ENCODE measurements at places on chromosomes 13 and 19. TPM values are rescaled to one million over a fixed set of nuclear protein-coding genes. Genes with fewer than 3 reads are reported as not detected.

LRRC4B gene
- total RNA-seq = 17.9 TPM

GDF15 gene
- total RNA-seq = 25.5 TPM

OR7A5 gene
- total RNA-seq = 0.74 TPM

C19orf38 gene
- 2.5 TPM for total RNA-seq

GRCh38 chr13:103573446-103573845 is 507.2 kb upstream of the SLC10A2 start:
- DNase-seq = no peak

DNA sequence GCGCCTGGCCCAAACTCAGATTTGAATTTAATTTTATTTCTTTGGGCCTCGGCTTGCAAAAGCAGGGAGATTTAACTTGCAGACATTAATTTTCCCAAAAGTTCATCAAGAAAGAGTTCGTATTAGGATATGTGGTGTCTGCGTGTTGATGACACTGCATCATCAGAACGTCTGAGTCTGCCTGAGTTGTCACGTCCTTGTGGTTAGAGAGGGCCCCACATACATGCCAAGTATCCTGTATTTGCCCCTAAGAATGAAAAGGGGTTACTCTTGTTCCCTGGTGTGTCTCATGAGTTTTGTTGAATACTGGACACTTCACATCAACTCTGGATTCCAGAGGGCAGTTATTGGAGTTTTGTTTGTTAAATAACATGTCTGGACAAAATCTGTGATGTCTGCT is 5.6 kb upstream of the TEX29 start:
- DNase-seq = no peak

- no peak for DNase-seq
Measured at GRCh38 chr19:12886969-12887747, at the start of gene KLF1. TSS of gene KLF1 (minus strand) at chr19:12887201. CDS start at chr19:12887140, 61 bp downstream.

DNA sequence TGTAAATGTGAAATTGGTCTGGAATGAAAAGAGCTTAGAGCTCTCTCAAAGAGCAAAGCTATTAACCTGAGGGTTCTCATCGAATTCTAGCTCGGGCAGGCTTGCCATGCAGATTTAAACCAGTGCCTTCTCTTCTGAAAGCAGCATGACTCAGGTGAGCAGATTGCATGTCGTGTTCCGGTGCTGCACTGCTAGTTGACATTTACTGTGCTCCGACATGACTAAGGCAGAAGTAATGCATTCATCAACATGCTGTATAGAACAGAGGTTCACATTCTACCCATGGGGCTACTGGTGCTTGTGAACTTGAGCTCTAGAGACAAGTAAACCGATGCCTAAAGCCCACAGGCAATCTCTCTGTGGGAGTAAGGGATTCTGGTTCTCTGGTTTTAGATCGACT is 947.7 kb downstream of the EFNB2 start:
- no peak for DNase-seq

- no peak for DNase-seq
Measured at GRCh38 chr13:93304868-93305613, 78.4 kb downstream of the GPC6 start.

Data from vagina (tissue), 2 donors.